ENCODE measurements at places on chromosomes 7 and 10.

DNA sequence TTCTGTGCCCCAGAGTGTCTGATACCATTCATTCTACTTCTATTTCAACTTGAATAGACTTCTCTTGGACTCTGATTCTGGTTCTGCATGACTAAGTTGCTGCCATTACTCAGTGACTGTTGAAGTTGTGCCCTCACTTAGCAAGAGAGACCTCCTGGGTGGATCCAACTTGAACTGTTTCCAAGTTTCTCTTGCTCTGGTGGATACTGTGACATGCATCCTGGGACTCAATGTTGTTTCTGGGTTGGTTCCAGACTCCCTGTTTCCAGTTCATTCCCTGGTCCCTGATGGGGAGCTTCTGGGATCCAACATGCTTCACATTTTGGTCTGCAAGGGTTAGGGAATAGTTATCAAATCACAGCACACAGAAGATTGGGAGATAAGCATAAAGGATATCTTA lies 26.2 kb upstream of the PRPF18 start:
- DNase-seq, result peak; percentile 27

GRCh38 chr7:33970536-33970935 lies 65.2 kb downstream of the BMPER start:
- DNase-seq, result peak; percentile 23

- no peak for DNase-seq
Observed at GRCh38 chr10:74289951-74290350, 138.9 kb downstream of the ADK start.

- no peak for DNase-seq
Observed at GRCh38 chr7:30029696-30030095, 1.5 kb downstream of the PLEKHA8 start.

GRCh38 chr7:3825491-3825890 lies 524.4 kb downstream of the SDK1 start:
- DNase-seq, result no peak

GRCh38 chr7:2990949-2991470 lies 52.7 kb downstream of the CARD11 start:
- no peak for DNase-seq

Data from fibroblast of upper back skin (primary cell).